ENCODE measurements at places on chromosomes 2 and 18. TPM values are rescaled to one million over a fixed set of nuclear protein-coding genes. Genes with fewer than 3 reads are reported as not detected.
A peak's percentile ranks its signal among the peaks of the same experiment; 100 is the strongest.

The CNRIP1 gene
- polyA plus RNA-seq: 21.5 TPM

The DAW1 gene
- 0.52 TPM for polyA plus RNA-seq

DNA sequence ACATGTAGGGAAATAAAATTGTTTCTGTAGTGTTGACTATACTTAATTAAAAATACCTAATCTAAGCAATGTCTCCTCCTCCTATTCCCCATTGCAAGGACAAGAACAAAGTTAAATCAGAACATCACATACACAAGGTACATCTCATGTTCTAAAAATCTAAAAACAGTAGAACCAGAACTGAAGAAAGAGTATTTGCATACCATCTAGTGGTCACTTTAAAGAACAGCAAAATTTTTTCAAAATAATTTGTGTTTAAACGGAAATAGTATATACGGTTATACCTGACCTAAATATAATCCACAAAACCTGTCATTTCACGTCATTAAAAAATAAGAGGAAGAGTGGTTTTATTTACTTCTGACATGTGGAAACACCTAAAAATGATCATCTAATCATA is 294.3 kb upstream of the KCNH7 start:
- DNase-seq: peak; percentile 3

- no peak for DNase-seq
Measured at GRCh38 chr2:28654663-28655320, 96.8 kb upstream of the PPP1CB start.

DNA sequence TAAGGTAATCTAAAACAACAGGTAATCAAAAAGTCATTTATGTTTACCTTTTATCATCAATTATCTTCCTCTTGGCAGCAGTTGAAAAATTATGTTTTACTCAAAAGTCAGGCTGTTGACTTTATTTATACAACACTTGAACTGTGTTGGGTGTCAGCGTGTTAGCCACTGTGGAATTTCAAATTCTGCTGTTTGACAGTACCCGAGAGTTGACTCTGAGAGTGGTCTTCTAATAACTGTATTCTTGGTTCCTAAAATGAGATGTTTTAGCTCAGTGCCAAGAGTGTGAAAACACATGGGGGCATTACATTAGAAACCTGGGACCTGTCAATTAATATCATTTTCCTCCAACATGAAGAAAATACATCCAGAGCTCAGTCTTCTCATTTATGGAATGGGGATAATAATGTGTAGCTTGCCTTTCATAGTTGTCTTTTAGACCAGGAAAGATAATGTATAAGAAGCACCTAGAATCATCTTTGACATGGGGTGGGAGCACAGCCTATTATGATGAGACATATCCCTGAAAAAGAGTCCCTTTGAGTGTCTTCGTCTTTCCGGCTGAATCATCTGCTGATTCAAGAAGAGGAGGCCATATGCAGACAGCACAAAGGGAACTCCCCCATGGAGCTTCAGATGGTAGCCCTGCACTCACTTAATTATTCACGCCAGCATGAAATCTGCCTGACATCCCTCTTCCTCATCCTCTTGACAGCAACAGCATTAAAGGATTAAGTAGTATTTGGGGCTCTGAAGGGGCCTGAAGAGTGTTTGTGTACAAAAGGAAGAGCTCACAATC is 89.1 kb downstream of the AFF3 start:
- DNase-seq: no peak

The ARHGEF4 gene
- polyA plus RNA-seq: 6.6 TPM

The MOGAT1 gene
- 0.27 TPM for polyA plus RNA-seq

All from left kidney (tissue), 8 donors.